ENCODE measurements at places on chromosomes 2 and 18.

DNA sequence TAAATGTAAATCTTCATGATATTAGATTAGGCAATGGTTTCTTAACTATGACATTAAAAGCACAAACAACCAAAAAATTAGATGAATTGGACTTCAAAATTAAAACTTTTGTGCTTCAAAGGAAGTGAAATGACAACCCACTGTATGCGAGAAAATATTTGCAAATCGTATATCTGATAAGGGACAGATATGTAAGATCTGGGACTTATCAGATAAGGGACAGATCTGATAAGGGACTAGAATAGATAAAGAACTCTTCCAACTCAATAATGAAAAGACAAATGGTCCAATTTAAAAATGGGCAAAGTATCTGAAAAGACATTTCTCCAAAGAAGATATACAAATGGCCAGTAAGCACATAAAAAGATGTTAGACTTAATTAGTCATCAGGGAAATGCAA is 29.2 kb downstream of the ADRA2B start:
- no peak for ATAC-seq

- ATAC-seq = no peak
These were observed 160.9 kb upstream of the TTC39C start for GRCh38 chr18:23853448-23854195.

GRCh38 chr2:219384083-219384713 is 3.5 kb downstream of the DNPEP start:
- ATAC-seq = no peak

DNA sequence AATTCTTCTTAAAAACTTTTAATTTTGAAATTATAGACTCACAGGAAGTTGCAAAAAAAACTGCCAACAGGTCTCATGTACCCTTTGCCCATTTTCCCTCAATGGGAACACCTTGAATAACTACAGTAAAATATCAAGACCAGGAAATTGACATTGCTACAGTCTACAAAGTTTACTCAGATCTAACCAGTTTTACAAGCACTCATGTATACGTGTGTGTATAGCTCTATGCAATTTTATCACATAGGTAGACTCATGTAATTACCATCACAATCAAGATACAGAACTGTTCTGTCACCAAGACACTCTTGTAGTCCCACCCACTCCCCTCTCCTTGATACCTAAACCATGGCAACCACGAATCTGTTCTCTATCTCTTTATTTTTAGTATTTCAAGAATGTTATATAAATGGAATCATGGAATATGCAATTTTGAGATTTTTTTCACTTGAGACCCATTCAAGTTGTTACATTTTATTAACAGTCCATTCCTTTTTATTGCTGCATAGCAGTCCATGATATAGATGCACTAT is 6.6 kb downstream of the HYCC2 start:
- ATAC-seq = no peak

DNA sequence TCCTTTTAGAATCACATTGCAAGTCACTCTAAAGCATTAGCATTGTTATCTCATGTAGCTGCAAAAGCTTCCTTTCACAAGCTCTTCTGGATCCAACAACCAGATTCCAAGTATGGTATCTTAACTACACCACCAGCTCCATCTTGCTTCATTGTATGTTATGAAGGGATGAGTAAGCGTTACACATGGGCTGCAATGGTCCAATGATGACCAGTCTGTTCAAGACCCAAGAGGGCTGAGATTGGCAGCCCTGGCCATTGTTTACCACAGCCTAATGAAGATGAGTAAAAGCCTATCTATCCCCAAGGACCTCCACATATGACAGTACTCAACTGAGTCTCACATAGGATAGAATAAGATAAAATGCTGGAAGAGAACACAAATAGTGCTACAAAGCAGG is 6.3 kb downstream of the CFLAR start:
- no peak for ATAC-seq

GRCh38 chr2:158837645-158838044 is 42.5 kb downstream of the DAPL1 start:
- ATAC-seq = no peak

DNA sequence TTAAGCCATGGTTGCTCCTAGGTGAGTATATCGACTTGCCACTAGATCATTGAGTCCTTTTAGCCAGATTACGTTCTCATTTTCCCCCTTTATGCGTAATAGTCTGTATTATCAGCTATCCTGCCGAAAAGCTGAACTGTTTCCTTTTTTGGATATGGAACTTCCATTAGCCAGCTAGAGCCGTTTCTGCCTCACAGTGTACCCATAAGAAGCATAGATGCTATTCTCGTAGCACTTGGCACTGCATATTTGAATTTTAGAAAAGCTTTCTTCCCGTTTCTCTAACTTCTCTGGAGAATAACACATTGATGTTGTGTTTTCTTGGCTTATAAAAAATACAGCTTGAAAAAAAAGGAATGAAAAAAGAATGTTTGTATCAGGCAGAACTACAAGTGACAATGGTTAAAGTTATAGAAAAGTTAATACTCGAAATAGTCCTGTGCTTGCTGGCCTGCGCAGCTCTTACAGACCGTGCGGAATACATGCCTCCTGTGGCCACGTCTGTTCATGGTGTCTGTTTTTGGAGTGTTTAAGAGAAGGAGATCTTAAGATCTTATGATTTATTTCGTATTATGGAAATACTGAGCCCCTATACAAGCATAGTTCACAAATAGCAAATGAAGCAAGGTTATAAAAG is 710 bp downstream of the DUSP19 start:
- no peak for ATAC-seq
